ENCODE measurements at places on chromosomes 5 and 9.

DNA sequence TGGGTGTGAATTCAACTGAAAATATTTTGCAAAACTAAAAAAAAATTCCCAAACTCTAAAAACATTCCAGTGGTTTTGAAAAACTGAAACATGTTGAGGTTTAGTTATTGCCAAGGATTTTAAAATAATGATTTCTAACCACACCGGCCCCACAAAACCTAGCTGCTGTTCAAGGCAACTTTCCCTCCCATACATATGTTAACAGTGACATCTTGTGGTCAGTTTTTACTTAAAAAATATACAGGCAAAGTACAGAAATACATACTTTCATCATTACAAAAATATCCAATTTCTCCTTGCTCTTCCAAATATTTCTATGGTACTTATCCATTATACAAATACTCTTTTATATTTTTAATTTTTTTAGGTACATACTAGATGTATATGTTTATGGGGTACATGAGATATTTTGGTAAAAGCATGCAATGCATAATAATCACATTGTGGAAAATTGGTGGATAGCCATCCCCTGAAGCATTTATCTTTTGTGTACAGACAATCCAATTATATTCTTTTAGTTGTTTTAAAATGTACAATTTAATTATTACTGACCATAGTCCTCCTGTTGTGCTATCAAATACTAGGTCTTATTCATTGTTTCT is 34.4 kb upstream of the MRPS30 start:
- DNase-seq, result no peak

DNA sequence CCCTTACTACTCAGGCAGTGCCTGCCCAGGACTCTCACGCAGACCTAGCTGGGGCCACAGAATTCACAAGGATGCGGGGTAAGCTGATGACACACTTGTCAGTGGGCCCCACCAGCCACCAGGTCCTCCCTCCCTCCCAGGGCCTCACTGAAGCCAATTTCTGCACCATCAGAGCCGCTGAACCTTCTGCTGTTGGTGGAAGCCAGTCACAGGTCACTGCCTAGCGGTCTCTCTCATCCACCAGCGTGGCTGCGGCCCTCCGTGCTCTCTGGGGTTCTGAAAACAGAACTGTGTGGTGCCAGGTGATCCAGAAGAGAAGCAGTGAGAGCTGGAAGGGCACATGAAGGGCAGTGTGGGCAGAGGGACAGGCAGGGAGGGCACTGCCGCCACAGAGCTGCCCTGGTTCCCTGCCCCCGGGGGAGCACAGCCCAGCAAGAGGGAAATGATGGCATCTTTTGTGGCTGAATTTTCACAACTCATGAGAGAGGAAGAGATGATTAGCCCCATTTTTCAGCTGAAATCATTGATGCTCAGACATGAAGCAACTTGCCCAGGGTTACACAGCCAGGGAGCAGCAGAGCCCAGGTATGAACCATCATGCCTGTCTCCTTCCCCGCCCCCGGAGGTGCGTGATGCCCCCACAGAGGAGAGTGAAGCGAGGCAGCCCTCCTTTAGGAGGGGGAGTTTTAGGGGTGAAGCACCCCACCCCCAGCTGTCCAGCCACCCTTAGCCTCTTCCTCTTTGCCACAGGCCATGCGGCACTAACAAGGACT is 41.4 kb upstream of the CPLX2 start:
- no peak for DNase-seq

- peak; percentile 61 for DNase-seq
These were observed 662.2 kb upstream of the ZNF608 start for GRCh38 chr5:125408448-125409233.

DNA sequence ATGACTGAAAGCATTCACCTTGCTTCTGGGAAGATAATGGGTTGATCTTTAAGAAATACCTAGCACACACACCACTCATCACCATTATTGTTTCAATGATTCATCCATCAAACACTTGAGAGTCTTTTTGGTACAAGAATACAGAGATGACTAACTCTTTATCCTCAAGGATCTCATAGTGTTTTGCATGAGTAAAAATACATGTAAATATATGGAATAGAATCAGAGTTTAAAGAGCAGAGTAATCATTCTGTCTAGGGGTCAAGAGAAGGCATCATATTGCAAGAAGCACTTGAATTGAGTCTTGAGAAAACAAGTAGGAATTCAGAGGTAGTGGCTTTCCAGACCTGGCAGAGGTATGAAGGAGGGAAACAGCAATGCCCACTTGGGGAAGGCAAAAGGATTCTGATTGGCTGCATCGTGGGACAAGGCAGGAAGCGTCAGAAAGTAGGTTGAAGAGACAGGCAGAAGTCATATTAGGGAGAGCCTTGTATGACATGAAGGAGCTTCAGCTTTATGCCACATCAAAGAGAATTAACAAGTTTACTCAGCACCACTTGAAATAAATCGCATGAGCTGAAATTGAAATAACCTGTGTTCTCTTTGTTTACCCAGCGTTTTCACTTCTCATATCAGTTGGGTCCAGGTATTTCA is 542.5 kb downstream of the TLE1 start:
- no peak for DNase-seq

GRCh38 chr9:68704498-68704813 is 584 bp upstream of the PIP5K1B start:
- no peak for DNase-seq

DNA sequence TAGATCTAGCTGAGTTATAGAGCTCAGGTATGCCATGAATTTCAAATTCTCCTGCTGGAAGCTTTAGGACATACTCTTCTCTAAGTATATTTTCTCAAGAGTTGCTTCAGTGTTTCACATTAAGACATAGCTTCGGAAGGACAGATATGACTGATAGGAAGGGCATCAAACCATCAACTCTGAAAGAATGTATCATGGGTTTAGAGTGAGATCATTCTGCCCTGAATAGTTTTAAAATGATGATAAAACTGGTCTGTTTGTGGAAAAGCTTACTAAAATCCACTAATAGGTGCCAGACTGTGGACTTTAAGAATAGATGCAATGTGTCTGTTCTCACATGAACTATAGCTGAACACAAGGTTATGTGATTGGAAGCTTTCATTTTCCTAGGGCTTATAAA is 8.4 kb downstream of the SPEF2 start:
- no peak for DNase-seq

DNA sequence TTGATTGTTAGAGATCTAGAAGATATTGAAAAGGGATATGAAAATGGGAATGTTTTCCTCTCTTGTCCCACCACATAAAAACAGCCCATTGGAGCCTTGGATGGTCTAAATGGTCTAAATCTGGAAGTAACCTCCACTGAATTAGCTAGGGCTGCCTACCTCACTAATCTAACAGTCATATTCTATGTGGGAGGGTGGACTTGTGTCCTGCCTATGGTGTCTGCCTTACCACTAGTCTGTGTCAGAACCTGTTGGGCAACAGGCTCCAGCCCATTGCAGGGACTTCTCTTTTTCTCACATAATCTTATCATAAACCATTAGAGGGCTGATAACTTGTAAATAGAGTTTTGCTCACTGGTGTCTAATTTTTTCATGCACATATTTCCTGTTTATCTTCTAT is 548.8 kb upstream of the CDH18 start:
- DNase-seq, result no peak

DNA sequence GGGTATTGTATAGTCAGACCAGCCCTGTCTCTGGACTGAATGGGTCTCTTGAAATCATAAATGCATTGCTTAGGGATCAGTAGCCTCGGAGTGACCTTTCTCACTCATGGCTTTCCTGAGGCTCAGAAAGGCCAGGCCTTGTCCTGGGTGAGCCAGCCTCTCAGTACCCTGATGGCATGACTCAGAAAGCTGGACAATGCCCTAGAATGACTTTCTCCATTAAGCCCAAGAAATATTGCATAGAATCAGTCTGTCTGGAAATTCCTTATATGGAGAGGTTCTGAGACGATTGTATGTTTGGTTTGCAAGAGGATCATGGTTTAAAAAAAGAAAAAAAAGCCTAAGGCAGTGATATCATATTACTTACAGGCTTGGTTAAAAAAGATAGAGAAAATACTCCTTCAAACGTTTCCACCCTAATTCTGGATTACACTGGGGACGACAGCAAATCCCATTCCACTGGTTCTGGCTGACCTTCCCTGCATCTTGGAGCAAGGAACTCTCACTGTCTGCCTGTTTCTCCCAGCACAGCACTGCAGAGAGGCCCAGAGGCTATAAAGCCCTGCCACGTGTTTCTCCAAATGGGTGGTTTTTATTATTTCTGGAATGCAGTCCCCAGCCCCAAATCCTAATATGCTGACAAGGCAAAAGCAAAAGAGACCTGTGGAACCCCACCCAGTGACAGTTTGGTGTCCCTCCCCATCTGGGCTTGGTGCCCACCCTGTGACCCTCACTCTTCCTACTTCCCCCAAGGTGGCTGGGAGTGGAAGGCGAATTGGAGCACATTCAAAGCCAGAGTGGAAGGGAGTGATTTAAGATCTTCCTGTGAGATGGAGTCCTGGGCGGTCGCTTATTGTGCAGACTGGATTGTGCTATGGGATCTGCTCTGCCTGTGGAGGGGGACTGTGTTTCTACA is 34.4 kb downstream of the MAP1B start:
- peak; percentile 49 for DNase-seq

DNA sequence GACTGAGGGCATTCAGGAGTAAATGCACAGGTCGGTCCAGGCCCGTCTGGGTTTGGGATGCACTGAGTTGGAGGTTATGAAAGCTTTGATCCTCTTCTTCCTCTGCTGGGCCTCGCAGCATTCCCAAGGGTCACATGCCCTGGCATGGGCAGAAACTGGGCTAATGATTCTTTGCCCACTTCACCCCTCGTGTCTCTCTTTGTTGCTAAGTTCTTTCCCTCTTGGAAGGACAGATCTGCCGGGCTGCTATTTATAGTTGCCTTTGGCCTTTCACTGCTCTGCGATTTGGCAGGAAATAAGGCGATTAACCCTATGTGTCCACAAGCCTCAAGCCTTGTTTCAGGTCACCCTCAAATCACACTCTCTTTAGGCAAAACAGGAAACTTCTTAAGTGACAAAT is 66.9 kb downstream of the ENTREP1 start:
- DNase-seq, result no peak

DNA sequence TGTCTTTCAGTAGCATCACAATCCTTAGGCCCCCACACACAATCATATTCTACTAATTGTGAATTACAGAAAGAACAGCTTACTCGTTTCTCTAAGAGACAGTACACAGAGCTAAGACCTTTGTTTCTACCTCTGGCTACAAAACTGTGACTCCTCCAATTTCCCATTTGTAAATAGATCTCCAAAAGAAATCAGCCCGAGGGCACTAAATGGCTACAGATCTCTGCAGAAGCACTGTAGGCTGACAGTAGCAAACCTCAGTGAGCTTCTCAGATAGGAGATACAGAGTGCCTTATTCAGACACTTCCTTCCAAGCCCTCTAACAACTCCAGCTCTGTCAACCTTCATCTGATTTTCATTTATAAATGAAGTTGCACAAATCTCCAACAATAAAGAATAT is 51.0 kb downstream of the EFNA5 start:
- DNase-seq, result no peak

DNA sequence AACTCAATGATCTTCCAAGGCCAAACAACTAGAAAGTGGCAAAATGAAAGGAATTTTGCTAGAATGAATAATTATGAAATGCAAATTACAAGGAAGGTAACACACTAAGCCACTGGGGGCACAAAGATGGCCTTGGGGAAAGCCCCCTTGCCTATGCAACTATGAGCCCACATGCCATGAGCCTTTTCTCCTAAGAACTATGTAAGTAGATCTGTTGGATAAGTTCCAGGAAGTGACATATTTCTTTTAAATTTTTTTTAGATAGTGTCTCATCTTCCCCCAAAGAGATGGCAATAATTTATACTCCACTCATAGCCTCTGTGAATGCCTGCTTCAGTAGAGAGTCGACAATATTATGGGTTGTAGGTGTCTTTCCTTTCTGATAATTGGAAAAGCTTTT is 257.8 kb downstream of the AUH start:
- DNase-seq, result no peak
